ENCODE measurements at places on chromosomes 11 and 22.

- no peak for DNase-seq
Measured at GRCh38 chr11:83681031-83681781, 395.0 kb upstream of the CCDC90B start.

GRCh38 chr11:19723572-19724342, 11.1 kb downstream of the NAV2 start:
- no peak for DNase-seq

DNA sequence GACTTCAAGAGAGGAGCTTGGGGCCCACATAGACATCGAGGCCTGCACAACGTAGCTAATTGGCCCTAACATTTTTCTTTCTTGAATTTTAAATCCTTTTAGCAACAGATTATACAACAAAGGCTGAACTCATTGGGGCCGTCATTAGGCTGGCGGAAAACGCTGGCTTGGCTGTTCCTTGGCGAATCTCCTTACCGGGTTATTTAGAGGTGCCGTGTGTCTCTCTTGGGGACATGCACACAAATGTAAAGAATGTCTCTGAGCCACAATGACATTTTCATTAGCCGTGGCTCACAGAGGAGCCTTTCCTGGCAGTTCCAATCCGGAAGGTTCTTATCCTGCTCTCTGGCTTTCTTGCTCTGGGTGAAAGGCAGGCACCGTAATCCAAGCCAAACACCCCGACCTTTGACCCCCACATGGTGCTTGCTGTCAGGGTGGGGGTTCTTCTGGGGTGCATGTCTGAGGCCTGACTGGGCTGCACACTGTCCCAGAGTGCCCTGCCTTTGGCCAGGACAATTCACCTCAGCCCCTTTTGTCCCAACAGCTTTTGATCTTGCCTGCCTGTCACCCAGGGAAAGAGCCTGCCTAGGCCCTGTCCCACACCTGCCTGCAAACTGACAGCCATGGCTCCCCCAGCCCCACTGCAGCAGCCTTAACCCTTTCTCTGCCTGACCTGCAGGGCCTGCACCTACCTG, 9.2 kb upstream of the FGF3 start:
- no peak for DNase-seq

GRCh38 chr11:113293936-113294335, 20.4 kb upstream of the TTC12 start:
- DNase-seq, result no peak

- DNase-seq, result no peak
Measured at GRCh38 chr22:37990301-37990700, 5.9 kb upstream of the SOX10 start.

DNA sequence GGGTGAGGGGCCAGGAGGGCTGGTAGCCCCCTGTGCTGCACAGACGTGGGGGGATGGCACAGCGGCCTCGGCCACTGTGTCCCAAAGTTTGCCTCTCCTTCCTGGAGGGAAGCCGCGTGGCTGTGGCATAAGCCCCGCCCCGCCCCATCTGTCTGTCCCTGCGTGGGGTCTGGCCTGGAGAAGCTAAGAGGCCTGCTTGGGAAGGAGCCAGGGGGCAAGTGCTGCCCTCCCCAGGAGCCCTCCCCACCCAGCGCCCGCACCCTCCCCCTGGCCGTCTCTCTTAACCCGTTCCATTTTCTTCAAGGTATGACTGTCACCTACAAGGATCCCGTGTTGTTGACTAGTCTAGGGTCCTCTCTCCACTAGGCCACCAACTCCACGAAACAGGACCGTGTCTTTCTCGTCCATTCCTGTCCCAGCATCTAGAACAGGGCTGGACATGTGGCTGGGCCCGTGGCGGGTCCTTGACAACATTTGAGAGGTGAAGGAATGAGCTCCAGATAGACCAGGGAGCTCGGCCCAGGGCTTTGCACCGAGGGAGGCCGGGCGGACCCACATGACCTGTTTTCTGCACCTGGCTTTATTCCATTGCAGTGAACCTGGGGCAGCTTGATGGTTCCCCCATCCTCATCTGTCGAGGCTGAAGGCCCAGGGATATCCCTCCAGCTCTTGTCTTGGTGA, 428.0 kb downstream of the TBC1D22A start:
- DNase-seq, result no peak

DNA sequence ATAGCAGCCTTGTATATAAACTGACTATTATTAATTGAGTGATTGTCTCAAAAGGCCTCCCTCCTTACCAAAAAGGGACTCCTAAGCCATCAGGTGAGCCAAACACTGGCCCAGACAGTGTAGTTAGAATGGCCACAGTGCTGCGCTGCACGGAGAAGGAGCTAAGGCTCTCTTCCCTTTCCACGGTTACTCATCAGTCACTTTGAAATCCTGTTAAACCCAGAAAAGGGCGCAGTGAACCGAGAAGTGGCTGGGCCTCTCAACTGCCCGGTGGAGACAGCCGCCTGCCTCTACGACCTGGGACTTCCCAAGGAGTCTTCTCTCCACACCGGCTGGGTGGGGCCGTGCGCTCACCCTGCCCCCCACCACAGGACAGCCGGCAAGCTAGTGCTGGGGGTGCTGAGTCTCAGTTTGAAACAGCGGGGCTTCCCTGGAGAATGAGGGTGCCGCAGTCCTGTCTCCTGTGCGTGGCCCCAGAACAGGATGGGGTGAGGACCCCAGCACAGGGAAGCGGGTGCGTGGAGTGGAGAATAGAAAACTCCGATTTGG, 1.3 kb downstream of the MYH9 start:
- peak; percentile 16 for DNase-seq

- DNase-seq, result no peak
Measured at GRCh38 chr22:22403771-22404170, 104.8 kb downstream of the ZNF280B start.

DNA sequence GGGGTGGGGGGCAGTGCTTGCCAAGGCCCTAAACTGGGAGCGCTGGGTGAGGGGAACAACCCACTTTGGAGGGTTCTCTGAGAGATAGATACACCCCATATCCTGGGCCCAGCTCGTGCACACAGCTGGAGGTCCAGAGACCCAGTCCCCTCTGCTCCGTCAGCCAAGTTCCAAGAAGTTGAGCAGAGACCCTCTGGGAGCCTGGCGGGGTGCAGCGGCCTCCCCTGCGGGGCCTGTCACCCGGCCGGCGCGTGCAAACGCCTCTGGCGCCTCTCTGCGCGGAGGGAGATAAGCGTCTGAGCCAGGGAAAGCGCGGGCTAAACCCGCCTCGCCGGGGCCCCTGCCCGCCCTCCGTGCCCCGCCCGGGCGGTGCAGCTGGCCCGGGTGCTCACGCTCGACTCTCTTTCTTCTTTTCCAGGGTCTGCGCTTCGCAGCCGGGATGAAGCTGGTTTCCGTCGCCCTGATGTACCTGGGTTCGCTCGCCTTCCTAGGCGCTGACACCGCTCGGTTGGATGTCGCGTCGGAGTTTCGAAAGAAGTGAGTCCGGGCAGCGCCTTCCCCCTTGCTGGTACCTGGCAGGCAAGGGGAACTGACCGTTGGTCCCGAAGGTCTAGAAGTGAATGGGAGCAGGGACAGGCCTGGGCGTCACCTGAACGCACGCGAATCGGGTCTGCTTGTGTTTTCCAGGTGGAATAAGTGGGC, 540 bp downstream of the ADM start:
- DNase-seq, result no peak

GRCh38 chr11:108871152-108871551, 206.3 kb downstream of the DDX10 start:
- no peak for DNase-seq

DNA sequence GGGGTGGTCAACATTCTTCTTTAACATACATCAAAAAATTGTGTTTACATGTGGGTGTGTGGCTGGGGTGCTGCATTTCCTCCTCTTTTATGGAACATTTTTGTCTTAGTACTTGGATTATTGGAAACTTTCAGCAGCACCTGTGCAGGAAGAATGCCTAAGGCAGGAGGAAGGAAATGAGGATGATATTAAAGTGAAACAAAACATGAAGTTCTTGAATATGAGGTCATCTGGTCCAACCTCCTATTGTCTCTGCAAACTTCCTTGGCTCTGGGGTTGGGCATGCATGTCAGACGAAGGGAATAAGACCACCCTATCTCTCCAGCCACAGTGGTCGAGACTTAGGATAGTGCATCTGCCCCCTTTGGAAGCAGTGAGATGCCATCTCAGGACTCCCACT, 20.6 kb upstream of the OR9Q1 start:
- DNase-seq, result no peak

- DNase-seq, result no peak
Measured at GRCh38 chr11:126544108-126545056, 188.9 kb downstream of the ST3GAL4 start.

DNA sequence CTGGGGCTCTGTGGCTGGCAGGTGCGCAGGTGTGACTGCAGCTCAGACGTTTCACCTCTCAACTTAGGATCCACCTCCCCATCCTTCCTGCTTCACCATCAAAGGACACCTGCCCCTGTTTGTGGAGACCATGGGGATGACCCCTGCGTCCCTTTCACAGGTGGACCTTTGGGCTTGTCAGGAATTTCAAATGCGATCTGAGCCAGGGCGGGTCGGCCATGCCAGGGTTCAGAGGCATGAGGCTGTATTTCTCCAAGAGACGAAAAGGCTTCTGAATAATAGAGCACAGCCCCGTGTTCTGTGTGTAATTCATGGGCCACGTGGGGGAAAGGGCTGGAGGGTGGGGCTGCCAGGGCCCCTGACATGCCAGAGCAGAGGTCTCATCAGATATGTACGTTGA, 668.0 kb downstream of the BRD1 start:
- no peak for DNase-seq

GRCh38 chr11:26028393-26028911, 303.5 kb upstream of the ANO3 start:
- no peak for DNase-seq

GRCh38 chr11:83392556-83392955, 106.4 kb upstream of the CCDC90B start:
- DNase-seq, result no peak

GRCh38 chr22:49291781-49292180, 535.9 kb downstream of the BRD1 start:
- DNase-seq, result no peak

DNA sequence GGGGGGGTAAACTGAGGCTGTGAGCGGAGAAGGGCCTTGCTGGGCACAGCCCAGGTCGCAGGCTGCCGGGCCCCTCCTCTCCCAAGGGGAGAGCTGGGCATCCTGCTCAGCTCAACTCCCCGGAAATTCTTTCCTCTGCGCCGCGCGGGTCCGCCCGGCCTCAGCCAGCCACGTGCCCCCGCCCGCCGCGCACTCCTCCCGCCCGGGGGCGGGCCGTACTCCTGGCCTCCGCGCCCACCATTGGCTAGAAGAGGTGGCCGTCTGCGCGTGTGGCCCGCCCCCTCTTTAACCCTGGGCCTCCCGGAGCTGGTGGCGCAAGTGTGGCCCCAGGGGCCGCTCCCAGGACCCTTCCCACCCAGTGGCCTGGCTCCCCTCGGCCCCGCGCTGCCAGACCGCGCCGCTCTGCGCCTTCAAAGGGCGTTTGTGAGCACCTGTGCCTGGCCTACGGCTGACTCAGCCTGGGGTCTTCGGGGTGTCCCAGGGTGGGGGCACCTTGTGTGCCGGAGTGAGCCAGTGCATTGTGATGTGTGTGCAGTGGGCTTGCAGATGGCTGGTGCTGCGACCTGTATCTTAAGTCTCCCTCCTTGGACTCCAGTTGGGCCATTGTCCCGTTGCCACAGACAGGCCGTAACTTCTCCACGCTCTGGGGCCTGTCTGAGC, 2.0 kb downstream of the MRGPRF start:
- no peak for DNase-seq

DNA sequence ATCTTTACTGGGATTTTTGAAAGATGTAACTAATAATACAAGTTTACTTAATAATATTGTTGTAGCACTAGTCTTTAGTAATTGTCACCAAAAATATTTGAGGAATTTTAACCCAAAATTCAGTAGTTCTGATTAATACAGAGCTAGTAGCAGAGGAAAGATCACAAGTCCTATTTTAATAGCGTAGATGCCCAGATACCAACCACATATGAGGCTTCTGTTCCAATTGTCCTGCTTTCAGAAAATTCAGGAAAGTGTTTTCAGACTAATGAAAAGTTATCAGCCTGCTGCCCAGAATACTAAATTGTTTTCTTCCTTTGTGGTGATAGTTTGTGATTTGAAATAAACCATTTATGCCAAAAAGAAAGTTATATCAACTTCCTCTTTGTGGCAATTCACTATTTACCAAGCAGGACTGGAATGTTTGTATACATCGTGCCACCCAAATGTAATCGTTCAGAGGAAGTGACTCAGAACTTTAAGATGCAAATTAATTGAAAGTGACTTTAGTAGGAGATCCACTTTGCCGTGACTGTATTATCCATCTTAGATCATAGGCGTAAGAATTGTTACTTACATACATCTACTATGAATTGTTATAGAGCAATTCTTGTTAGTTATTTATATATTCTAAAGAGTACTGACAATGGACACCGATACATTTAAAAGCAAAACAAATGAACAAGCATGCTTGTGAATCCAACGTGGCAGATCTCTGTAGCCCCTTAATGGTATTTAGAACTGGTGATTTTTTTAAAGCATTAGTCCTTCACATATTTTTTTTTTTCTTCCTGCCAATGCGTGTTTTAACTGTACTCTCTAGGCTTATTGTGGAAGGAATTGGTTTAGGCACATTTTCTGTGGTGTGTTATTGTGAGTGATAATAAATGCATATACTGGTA, 231.0 kb downstream of the DDX10 start:
- no peak for DNase-seq

DNA sequence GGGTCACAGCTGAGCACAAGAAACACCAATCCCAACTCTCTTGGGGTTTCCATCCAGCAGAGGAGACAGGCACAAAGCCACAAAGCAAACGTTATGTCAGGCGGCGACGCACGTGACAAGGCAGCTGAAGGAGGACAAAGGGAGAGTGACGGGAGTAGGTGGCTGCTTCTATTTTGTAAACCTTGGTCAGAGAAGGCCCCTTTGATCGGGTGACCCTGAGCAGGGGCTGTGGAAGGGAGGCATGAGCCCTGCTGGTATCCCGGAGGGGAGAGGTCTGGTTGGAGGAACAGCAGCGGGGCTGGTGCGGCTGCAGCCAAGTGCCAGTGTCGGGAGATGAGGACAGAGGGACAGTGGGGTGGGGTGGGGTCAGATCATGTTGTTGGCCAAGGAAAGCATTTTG, 17.3 kb upstream of the RFPL3 start:
- DNase-seq, result no peak

- no peak for DNase-seq
Measured at GRCh38 chr11:134710861-134711407, 298.9 kb upstream of the B3GAT1 start.

DNA sequence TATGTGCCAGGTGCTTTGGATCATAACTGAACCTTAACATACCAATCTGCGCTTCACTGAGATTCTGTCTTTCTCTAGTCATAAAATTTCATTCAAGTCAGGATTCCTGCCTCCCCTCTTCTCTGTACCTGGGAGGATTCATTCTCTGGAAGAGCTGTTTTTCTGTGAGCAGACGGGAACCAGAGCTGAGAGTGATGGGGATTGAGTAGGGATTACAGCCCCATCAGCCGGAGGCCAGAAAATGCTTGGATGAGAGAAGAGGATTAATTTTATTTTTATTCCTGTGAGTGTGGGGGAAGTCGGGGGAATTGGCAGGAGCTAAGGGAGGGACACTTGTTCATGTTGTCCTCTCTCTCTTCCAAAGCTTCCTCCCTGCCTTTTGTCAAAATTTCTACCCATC, 4.7 kb downstream of the STX3 start:
- DNase-seq, result no peak

GRCh38 chr11:130006929-130007328, 4.3 kb upstream of the PRDM10 start:
- no peak for DNase-seq

- no peak for DNase-seq
Measured at GRCh38 chr11:72781063-72781312, 12.9 kb downstream of the STARD10 start.

All from SHP77 treated with DMSO at 0.1 percent for 48 hours (cell line).